ENCODE measurements at places on chromosomes 7 and 10.

DNA sequence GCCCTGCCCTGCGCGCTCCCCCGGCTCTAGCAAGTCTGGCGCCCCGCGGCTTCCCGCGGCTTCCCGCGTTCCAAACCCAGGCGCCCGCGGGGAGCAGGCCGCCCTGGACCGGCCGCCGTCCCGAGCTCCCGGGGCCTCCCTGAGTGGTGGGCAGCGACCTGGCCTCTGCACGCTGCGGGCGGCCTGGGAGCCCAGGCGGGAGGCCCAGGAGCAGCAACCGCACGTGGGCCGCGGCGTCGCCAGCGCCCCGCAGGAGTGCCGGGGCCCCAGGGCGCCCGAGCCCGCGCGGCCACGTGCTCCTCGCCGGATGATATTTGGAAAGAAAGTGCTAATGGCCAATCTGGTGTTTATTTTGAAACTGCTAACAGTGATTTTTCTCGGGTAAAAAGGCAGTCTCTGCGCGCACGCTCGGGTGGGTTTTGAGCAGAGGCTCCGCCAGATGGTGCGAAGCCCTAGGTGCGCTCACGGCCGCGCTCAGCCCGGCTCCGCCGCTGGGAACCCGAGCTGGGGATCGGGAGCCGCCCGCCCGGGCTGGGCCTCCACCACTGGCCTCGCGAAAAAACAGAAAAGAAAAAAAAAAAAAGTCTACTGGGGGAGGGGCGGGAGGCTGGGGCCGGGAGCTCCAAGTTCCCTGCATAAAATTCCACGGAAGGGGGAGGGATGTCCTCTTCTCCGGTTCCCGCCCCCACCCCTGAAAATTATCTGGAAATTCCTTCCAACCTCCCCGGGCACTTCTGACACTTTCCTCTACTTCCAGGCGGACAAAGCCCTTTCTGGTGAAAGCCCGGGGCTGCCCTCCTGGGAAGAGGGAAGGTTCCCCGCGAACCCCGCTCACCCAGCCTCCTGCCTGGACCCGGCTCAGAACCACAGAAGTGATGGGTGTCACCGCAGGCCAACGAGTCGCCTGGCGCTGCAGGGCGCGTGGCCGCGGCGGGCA lies 4.3 kb downstream of the EBF3 start:
- no peak for DNase-seq

- no peak for DNase-seq
Measured at GRCh38 chr10:61271127-61271780, 181.9 kb downstream of the TMEM26 start.

GRCh38 chr10:113764582-113764981 lies 13.1 kb downstream of the PLEKHS1 start:
- DNase-seq = no peak

DNA sequence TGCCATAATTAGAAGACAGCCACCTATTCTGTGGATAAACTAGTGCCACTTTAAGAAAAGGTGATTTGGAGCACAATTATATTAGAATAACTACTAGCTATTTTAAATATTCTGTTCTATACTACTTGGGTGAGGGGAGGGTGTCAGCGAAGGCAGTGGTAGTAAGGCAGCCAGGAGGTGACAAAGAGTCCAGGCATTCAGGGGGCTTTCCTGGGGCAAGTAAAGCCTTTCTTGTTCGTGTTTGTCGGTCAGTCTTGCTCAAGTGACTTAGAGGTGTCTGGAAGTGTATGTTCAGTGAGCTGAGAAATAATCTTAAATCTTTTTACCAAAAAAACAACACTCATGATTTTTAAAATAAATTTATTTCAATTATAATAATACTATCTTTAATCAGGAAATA lies 34.4 kb downstream of the ADD3 start:
- DNase-seq = no peak

GRCh38 chr7:108603656-108604306 lies 34.1 kb downstream of the DNAJB9 start:
- no peak for DNase-seq

GRCh38 chr7:85033263-85033662 lies 153.6 kb downstream of the SEMA3D start:
- no peak for DNase-seq

DNA sequence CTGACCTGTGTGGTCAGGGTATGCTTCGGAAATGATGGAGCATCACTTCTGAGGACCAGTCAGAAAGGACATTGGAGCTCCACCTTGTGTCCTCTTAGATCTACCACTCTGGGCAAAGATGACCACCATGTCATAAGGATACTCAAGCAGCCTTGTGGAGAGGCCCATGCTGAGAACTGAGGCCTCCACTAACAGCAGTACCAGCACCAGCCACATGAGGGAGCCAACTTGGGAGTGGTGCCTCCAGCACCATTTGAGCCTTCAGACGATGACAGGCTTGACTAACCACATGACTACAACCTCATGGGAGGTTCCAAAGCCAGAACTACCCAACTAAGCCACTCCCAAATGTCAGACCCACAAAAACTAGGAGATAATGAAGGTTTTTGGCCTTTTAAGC lies 116.0 kb downstream of the NPTX2 start:
- DNase-seq = no peak

DNA sequence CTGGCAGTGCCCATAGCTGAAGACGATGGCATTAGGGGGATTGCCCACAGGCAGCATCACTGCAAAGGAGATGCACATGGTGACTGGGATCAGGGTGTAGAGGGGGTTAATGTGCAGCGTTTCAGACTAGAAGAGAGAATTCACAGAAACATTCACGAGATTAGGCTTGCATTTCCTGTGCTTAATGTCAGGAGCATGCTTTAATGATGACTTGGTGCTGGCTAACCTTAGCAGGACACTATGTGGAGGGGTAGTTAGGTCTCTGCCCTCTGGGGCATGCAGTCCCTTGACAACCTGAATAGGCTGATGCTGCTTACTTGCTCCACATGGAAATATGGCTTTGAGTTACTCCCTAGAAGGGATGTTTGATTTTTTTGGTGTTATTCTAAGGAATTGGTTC lies 21.8 kb downstream of the STMP1 start:
- no peak for DNase-seq

GRCh38 chr10:70426823-70427222 lies 14.7 kb downstream of the NODAL start:
- DNase-seq = no peak

All from central memory CD4-positive, alpha-beta T cell (primary cell).